ENCODE measurements at places on chromosomes 13 and 19. TPM values are rescaled to one million over a fixed set of nuclear protein-coding genes. Genes with fewer than 3 reads are reported as not detected.

- DNase-seq: no peak
These were observed 205.5 kb downstream of the NALCN start for GRCh38 chr13:101210774-101211173.

GRCh38 chr13:96032717-96033116 is 20.5 kb downstream of the UGGT2 start:
- no peak for DNase-seq

DNA sequence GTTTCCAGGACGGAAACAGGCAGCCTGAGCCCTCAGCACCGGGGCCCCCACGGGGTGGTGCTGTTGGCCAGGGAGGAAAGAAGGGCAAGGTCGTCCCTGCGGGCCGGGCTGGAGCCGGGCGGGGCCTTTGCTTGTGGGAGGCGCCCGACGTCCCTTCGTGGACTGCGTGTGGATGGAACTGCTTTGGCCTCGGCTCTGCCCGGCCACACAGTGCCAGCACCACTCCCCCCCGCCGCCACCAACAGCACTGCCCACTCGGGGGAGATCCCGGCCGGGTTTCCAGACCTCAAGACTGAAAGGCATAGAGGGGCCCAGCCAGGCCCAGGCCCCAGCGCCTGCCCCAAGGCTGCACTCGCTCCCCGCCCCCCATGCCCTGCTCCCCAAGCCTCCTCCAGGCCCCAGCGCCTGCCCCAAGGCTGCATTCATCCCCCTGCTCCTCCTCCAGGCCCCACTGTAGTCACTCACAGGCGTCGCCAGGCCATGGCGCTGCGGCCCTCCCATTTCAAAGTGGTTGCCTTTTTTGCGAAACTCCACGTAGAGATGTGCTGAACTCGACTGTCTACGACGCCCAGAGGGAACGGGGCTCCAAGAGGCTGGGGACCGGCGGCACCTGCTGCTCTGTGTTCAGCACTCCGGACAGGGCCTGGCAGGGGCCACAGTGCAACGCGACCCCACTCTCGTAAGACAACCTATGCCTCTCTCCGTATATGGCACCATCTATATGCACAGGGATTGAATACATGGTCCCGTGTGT is 22.5 kb downstream of the C13orf46 start:
- DNase-seq: peak; percentile 67

- DNase-seq: no peak
These were observed 15.6 kb upstream of the NOTCH3 start for GRCh38 chr19:15216363-15216762.

DNA sequence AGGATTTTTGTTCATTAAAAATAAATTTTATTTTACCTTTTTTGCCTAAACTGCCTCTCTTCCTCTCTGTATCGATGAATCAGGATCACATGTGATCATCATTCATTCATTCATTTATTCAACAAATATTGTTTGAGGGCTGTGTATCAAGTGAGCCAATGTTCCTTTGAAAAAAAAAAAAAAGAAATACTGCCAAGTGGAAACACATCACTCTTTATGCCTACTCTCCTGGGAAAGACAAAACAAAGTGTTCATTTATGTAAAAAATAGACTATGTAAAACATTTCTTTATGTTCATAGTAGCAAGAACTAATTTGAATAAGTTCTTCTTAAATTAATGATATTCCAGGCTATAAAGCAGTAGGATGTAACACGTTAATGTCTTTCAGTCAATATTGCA is 233.1 kb downstream of the POSTN start:
- DNase-seq: no peak

GRCh38 chr13:21470785-21471184 is 11.7 kb upstream of the ZDHHC20 start:
- no peak for DNase-seq

LGALS7 gene
- not detected for polyA plus RNA-seq

FFAR3 gene
- polyA plus RNA-seq: not detected

DNA sequence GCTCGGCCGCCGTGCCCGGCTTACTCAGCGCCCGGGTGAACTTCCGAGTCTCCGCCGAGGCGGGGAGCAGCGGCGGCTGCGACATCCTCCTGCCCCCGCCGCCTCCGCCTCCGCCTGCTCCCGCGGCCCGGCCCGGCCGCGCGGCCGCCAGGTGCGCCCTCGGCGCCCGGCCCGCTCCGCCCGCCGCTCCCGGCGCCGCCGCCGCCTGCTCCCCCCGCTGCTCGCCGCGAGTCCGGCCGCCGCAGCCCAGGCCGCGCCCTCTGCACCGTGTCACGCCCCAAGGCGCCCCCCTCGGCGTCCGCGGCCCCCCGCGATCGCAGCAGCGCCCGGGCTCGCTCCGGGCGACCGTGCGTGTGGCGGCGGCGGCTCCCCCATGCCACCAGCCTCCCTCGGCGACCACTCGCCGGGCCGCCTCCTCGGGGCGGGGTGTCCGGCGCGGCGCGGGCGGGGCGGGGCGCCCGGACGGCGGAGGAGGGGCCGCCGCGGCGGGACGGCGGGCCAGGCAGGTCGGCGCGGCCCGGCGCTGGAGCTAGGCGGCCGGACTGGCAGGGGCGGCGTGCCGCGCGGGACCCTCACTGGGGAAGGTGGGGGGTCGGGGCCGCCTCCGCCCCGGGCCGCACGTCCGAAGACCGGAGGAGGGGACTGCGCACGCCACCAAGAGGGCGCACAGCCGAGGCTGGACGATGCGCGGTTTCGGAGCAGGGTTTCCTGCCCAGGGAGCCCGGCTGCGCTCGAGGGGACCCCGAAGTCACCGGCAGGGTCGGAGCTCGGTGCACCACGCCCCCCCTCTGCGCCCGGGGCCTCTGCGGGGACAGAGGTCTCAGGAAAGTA is 108.6 kb upstream of the DOCK9 start:
- peak; percentile 75 for DNase-seq

DNA sequence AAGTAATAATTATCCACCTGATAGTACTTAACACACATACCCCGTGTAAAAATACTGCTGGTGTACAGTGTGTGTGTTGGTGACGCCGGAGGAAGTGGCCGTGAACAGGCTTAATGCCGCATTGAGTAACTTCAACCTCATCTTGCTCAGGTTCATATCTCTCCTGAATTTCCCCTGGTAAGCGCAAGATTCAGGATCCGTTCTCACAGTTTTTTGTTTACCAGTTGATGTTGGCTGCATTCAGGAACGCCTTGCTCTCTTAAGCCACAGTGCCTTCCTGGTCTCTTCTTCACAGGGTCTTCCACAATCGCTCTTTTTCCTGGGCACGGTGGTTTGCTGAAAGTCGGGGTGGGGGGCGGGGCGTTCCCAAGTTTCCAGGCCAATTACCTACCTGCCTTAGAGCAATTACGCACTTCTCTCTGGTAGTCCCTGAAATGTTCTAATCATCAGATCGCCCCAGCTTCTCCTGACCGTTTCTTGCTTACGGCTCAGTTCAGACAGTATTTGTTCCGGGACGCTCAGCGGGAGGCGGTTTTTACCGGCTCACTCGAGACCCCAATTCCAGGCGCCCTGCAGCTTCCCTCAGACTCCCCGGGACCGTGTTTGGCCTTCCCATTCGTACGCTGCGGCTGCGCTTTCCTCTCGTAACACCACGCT is 706 bp upstream of the DNAJC3 start:
- DNase-seq: peak; percentile 74

GRCh38 chr19:35306473-35307246 is 14.7 kb downstream of the MAG start:
- no peak for DNase-seq

GRCh38 chr19:12784871-12785430 is 6.3 kb upstream of the JUNB start:
- peak; percentile 30 for DNase-seq

GRCh38 chr13:35768073-35768472 is 291.6 kb upstream of the MAB21L1 start:
- no peak for DNase-seq

ARHGAP33 gene
- polyA plus RNA-seq: 5.6 TPM

XAB2 gene
- 34.2 TPM for polyA plus RNA-seq

AMER2 gene
- polyA plus RNA-seq: not detected

CACNG8 gene
- not detected for polyA plus RNA-seq

DNA sequence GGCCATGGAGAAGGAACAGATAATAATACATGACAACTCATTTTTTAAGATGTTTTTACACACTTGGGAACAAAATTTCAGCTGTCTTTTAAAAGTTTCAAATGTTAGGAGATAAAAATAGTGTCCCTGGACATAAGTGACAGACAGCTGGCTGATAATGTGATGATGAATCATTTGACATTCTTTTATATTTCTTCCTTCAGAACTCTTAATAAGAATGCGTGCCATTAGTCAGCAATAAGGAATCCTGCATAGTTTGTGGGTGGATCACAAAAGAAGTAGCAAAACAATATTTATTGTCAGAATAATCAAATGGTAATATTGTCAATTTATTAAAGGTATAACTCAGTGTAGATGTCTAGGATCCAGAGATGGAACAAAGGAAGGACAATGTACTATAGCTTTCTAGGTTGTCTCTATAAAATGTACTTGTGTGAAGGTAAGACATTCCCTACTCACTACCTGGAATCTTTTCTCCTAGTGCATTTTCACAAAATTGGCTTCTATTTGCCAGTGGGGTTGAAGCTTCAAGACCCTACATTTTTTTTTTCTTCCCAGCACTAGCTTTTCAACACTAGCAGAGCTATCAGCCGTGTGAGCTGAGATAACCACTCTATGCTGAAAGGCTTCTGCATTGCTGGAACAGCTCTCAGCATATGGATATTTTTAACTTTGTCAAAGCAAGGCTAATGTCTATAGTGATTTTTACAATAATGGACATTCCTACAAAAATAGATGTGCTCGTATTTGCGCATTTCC is 175.6 kb upstream of the SLITRK6 start:
- no peak for DNase-seq

CCDC169 gene
- polyA plus RNA-seq: 2.5 TPM

GAPDHS gene
- not detected for polyA plus RNA-seq

DNA sequence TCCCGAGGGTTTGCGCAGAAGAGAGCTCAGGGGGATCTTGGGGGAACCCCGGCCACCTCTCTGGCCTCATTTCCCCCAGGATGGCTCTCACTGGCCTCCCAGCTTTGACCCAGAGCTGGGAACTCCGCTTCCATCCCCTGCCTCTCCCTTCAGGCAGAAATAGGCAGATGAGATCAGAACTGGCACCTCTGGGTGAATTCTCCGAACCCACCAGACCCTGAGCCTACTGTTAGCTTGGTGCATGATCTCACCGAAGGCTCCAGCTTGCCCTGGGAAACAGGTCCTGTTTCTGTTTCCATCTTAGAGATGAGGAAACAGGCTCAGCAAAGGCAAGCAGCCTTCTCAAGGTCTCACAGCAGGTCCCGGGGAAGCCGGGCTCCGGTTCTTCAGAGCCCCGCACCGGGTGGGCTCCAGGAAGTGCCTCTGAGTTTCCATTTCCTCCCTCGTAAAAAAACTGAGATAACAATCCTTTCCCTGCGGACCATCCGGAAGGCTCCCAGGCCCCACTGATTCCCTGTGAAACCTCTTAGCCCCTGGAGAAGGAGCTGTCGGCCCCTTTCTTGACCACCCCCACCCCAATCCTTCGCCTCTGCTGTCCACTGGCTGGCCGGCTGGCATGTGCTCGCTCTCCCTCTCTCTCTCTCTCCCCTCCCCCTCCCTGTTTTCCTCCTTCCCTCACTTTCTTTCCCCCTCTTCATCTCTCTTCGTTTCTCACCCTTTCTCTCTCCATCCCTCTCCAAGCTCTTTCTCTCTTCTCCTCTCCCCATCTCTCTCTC is 2.1 kb downstream of the NECTIN2 start:
- DNase-seq: peak; percentile 83

GRCh38 chr13:43200736-43201135 is 177.3 kb downstream of the DNAJC15 start:
- DNase-seq: no peak

DNA sequence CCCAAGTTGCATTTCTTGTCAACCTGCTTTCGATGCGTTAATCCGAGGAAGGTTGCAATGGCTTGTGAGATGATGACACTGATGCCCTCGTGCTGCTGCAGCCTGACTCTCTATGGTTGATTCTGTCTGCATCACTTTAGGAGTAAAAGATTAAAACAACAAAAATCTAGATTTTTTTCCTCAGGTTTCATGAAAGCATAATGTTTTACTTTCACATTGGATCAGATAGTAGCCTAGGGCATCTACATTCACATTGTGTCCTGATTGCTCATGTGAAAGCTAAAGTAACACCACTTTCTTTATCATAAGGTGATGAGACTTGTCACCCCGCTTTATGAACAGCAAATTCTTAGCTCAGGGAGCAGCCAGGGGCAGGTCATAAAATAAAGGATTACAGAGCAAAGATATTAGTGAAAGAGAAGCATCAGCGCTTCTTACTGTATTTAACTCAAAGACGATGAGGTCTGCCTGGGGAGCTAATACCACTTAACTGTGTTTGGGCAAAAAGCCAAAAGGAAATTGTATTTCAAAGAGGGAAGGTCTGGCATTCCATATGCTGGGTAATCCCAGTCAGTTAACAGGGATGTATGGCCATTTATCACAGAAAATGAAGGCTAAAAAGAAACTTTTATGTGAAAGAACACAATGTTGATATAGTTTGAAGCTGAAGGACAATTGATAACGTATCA is 270.5 kb downstream of the GPC6 start:
- no peak for DNase-seq

ZNF91 gene
- 16.3 TPM for polyA plus RNA-seq

VSTM2B gene
- not detected for polyA plus RNA-seq

IZUMO4 gene
- polyA plus RNA-seq: 8.9 TPM

ZFP36 gene
- 87.9 TPM for polyA plus RNA-seq

GRCh38 chr19:49165111-49165750 is 7.6 kb downstream of the TRPM4 start:
- DNase-seq: no peak

ONECUT3 gene
- not detected for polyA plus RNA-seq

- peak; percentile 16 for DNase-seq
These were observed 7.6 kb downstream of the F7 start for GRCh38 chr13:113112893-113113845.

GRCh38 chr13:33352526-33352925 is 67.0 kb upstream of the STARD13 start:
- no peak for DNase-seq

GRCh38 chr13:36275190-36276002 is 22.2 kb downstream of the CCDC169 start:
- no peak for DNase-seq

- no peak for DNase-seq
These were observed 1704.7 kb downstream of the SLITRK5 start for GRCh38 chr13:89375839-89376238.

All from kidney (tissue), 22 donors.